PC-3 (cell line): ENCODE measurements at places on chromosomes 1 and 21. TPM values are rescaled to one million over a fixed set of nuclear protein-coding genes. Genes with fewer than 3 reads are reported as not detected.

- no peak for DNase-seq
Measured at GRCh38 chr1:94335447-94335846, 82.7 kb upstream of the ABCD3 start.

Gene GREM2
- not detected in 2 replicates for total RNA-seq

GRCh38 chr1:244802041-244802440 is 33.4 kb upstream of the COX20 start:
- DNase-seq: no peak

GRCh38 chr1:10378081-10378841 is 20.6 kb upstream of the PGD start:
- DNase-seq: peak; percentile 80

DNA sequence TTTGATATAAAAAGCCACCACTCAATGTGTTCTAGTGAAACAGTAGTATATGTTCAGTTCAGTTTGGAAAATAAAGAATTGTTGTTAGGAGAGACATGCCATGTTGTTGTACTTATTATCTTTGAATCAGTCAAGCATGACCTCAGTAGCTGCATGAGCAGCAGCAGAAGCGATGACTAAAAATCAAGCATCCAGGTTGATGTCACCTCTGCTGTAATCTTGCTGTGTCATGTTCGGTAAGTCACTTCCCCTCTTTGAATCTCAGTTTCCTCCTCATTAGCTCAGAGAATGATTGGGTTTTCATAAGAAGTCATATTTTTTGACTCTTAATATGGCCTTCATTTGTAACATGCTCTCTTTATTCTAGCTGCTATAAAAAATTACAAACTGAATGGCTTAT is 428.4 kb upstream of the B3GALT2 start:
- DNase-seq: peak; percentile 46

Gene NHLH1
- total RNA-seq: not detected in 2 replicates

DNA sequence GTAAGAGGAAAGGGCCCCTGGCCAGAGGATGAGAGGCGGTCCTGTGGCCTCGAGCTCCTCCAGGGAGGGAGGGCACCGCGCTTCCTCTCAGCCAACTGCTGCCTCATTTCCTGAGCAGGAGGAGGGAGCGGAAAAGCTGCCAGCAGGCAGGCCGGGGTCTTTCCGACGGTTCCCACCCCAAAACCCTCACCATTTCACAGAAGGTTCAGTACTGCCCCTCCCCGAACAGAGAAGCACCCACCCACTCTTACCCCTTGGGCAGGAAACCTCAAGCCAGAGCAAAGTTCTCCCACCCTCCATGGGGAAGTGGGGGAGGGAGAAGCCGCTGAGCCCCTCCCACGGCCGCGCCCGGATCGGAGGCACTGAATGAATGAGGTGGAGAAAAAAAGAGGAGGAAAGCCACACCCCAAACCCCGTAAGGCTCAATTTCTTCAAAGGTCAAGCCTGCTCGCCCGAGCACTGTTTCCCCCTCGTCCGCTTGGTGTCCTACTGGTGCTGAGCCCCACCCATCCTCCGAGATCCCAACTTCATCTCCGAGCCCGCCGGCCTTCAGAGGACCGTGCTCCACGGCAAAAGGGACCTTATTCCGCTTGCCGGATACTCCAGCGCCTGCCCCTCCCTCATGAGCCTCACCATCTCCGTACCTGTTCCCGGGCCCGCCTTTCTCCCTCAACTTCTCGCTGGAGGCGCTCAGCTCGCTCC is 9.4 kb downstream of the TPM3 start:
- peak; percentile 68 for DNase-seq

DNA sequence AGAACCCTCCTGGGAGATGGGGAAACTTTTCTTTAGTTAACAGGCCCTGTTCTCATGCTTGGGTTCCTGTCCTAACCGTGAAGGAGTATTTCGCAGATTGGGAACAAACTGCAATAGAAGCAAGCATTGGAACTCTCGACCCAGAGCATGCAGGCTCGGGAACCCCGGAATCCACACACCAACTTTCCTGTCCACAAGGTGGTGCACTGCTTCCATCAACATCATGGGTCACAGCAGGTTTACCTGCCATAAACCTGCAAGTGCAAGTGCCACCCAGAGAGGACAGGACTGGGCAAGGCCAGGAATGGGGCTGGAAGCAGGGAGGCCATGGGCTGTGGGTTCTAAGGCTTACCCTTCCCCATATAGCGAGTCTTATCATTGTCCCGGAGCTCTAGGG is 6.9 kb downstream of the ENO1 start:
- peak; percentile 54 for DNase-seq

DNA sequence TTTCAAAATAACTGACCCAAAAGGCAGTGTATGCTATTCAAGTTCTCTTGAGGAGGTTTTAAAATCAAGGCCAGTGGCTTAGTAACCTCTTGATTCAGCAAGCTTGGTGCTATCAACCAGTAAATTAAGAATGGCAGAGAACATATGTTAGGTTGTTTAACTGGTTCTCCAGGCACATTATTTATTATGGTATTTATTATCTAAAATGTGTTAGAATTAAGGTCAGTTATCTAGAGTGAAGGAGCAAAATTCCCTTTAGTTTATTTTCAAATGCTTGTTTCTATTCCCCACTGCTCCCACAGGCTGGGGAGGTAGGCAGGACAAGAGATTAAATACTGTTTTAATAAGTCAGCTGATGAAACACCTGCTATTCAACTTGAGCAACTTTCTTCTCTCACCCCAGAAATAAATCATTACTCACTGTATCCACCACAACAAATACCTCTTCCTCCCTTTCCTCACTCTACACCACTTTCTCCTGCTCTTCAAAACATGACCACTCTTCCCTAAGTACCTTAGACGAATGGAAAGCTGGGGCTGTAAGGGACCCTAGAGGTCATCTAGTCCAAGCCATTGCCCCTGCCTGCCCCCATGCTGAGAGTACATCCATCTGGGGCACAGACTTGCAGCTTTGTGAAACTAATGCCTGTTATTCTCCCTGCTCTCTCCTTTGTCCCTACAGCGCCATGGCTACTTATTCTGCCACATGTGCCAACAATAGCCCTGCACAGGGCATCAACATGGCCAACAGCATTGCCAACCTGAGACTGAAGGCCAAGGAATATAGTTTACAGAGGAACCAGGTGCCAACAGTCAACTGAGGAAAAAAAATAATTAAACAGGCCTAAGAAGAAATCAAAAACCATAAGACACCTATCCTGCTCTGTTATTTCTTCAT is 71.7 kb downstream of the PRRX1 start:
- no peak for DNase-seq

DNA sequence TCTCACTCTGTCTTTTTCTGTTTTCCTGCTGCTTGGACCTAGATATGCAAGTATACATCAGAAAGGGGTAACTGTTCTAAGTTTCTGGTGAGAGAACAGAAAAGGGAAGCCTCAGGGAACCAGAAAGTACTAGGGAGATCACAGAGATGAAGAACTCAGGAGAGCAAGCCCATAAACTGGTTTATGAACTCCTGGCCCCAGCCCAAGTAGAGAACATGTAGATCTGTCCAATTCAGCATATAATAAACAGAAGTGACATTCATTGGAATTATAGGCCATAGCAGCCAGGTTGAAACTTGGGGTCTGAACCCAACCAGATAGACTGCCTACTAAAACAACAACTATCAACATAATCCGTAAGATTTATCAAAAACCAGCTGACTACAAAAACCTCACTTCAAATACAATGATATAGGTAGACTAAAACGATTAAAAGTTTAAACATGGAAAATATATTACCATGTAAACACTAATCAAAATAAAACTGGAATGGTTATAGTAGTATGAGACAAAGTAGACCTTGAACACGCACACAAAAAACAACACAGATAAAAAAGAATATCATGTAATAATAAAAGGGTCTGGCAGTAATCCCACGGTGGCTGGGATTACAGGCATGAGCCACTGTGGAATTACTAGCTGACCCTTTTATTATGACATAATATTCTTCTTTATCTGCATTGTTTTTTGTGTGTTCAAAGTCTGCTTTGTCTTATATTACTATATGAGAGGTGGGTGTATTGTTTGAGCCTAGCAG is 65.0 kb downstream of the ZSWIM5 start:
- DNase-seq: no peak

GRCh38 chr1:7351649-7352048 is 419.4 kb upstream of the VAMP3 start:
- DNase-seq: no peak

DNA sequence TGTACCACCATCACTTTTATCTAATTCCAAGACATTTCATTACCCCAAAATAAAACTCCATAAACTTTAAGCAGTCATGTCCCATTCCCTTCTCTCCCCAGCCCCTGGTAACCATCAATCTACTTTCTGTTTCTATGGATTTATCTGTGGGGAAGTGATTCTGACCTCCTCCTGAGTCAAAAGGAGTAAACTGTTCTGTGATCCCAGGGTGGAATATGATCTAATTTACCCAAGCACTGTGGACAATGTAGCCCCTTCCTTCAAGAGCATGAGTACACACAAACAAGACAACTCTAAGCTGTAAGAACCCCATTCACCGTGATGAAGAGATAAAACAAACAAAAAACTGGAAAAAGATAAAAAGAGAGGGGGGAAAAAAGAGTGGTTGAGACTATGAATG is 77.9 kb downstream of the PLPP3 start:
- no peak for DNase-seq

DNA sequence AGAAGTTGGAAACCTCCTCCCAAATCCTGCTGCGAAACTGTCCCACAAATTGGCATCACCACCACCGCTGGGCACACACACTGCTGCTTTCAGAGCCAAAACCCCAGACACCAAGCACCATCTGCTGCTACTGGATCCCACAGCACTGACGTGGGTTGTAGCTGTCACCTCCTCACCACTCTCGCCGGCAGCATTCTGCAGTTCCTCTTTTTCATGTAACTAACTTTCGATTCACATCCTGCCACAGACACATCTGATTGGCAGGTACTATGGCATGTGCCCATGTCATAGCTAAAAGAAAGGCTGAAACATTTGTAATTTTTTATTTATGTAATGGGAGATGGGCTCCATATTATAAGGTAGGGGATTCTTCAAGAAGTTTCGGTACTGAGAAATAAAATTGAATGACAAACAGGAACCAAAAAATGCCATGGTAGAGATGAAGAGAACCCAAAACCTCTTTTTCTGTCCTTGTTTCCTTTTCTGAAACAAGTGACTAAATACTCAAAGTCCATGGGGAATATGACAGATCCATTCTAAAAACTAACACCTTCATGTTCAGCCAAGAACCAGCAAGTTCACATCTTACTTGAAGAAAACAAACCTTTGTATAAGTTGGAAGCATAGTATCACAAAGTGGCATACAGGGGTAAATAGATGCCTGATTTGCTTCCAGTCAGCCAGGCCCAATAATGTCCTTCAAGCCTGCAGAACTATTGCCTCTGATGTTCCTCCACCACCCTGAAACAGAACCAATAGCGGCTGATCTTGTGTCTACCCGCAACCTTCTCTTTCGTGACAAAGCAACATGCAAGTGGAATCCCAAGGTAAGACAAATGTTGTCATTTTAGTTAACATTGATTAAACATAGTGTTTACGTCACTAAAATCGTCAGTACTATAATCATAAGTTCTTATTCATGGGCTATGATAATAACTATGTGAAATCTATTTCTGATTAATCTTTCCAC is 26.6 kb upstream of the RGS13 start:
- DNase-seq: no peak

- no peak for DNase-seq
Measured at GRCh38 chr1:231411036-231411531, 11.0 kb downstream of the EGLN1 start.

Gene SPATA1
- 2.9 TPM in 1 of 2 replicates, not detected in the other for total RNA-seq

DNA sequence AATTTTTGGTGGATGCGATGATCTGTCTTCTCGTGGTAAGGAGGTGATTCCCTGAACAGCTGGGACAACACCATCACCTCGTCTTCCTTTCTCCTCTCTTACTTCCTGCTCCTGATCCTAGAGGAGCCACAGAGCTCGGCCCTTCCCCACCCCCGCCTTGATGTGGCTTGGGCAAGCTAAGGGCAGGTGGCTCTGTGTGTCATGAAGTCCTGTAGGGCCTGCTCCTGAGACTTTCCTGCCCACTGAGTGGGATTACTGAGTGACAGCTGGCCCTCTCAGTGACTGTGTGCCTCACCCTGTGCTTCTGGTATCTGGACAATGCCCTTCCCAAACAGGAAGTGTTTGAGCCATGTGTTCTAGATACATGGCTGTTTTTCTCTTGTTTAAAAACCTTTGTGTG is 153.0 kb downstream of the KCNJ6 start:
- no peak for DNase-seq

DNA sequence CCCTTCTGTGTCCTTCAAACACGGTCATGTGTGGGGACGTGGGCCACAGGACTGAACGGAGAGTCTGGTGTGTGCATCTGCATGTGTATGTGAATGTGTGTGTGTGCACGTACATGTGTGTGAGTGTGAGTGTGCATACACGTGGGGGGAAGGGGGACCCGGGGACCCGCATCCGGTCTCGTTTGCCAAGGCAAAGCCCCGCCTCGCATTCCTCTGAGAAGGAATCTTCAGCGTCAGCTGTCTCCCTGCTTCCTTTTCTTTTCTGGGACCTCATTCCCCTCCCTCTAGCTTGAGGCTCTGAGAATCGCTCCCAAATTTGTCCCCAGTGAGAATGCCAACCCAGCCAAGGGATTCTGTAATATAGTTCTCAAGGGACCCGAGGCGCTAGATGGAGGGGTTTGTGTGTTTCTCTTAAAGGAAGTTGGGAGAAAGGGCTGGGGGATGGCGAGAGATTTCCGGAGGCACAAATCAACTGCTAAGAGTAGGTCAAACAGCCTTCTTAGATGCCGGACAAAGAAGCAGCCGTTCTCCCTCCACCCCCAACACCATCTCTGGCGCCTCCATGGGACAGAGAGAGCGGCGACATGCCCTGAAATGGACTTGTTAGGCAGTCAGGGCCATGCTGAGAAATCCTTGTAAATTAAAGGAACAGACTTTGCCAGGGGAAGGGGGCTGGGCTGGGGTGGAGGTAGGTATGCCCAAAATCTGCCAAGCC is 6.6 kb downstream of the IFFO2 start:
- no peak for DNase-seq

DNA sequence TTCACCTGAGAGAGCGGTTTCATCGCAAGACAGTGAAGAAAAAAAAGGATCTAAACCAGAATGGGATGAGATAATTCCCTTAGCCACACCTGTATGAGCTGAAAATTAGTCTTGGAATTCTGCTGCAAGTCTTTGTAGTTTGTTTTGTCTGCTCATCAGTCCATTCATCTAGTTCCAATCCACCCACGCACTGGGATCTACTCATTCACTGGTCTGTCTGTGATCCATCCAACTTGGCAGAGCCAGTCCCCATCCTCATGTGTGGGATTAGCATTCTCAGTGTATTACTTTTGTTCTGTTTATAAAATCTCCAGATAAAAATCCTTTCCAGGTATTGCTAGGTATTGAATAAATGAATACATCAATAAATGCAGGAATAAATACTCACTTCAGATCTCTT is 266.5 kb upstream of the USP24 start:
- DNase-seq: no peak

- peak; percentile 86 for DNase-seq
Measured at GRCh38 chr1:6348511-6349191, 44.9 kb downstream of the ACOT7 start.

GRCh38 chr21:26097475-26097874 is 73.1 kb downstream of the APP start:
- DNase-seq: no peak

Gene CYP4B1
- total RNA-seq: not detected in 2 replicates

- peak; percentile 8 for DNase-seq
Measured at GRCh38 chr21:44524414-44525371, 15.3 kb downstream of the KRTAP10-1 start.
